ENCODE measurements at places on chromosomes 6 and 20.

DNA sequence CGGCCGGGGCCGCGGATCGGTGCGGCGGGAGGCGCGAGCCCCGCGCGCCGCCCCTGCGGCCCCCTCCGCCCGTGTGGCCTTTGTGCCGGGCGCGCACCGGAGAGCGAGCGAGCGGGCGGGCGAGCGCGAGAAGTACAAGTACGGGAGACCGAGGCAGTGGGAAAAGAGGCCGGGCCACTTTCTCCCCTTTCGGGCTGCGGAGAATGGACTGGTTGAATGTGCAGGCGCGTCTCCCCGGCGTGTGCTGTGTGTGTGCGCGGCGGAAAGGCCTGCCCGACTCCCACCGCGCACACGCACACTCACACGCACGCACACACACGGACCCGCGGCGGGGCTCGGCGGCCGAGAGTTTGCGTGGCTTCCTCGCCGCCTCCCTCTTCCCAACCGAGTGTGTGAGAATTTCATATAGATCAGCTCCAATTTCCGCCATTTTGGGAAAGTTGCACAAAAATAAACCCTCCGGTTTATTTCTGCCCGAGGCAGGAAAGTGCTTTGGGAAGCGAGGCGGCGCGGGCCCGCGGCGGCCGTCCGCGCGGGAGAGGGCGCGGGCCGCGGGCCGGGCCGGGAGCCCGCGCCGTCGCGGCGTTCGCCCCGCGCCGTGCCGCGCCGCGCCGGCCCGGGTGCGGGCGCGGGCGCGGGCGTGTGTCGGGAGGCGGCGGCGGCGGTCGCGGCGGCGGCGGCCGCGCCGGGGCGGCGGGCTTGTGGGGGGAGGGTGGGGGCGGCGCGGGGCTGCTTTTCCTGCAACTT, 1.1 kb downstream of the L3MBTL3 start:
- DNase-seq = peak; percentile 39

DNA sequence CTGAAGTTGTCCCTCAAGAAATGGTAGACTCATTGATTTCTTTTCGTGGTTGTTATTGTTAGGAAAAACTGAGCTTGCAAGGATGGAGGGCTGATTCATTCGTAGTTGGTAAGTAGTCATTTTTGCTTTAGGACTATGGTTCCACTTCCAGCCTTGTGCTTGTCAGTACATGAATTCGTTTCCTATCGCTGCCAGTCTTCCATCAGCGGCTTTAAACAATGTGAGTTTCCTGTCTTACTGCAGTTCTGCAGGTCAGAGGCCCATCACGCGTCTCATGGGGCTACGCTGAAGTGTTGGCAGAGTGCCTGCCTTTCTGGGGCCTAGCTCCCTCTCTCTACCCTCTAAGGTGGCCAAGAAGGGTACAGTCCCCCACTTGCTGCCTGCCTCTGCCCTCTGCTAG, 11.4 kb upstream of the MDFI start:
- DNase-seq = no peak

DNA sequence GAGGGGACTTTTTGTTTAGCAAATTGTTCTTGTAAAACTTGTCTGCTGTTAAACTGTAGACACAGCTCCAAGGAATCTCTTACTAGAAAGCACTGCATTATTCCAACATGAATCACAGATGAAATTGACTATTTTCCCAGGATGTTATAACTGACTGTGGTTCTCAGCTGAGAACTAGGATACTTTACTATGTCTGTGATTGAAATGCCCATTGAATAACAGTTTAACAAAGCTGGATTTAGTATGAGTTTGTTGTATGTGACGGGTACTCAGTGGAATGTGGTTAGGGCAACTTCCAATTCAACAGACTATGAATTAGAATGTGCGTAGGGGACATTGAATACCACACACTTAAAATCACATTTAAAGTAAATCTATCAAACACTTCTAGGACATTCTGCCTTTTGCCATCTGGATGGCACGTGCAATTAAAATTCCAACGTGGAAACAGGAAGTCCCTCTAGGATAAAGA, 193.4 kb upstream of the PREP start:
- DNase-seq = no peak

- no peak for DNase-seq
Observed at GRCh38 chr6:2376429-2377355, 131.3 kb upstream of the GMDS start.

DNA sequence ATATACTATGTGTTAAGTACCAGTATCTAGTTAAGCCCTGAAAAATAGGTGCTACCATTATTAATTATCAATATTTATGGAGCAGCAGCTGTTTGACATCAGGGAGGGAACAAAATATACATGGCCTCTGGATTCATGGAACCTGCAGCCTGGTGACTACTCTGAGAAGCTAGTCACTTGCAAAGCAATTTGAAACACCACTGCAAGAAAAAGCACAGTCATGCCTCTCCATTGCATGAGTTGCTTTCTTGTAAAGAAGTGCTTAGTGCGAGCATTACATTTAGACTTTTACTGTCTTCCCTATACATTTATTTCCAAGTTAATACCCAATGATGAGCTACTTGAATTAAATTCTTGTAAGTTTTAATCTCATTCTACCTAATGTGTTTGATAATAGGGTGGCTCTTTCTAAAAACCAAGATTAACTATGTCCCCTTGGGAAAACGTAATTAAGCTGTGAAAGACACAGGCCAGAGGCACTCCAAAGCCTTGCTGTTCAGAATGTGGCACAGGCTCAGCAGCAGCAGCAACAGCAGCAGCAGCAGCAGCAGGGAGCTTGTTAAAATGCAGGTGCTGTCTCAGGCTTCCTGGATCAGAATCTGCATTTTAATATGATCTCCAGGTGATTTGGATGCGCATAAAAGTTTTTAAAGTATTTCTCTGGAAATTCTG, 83.6 kb downstream of the PFDN4 start:
- DNase-seq = no peak

DNA sequence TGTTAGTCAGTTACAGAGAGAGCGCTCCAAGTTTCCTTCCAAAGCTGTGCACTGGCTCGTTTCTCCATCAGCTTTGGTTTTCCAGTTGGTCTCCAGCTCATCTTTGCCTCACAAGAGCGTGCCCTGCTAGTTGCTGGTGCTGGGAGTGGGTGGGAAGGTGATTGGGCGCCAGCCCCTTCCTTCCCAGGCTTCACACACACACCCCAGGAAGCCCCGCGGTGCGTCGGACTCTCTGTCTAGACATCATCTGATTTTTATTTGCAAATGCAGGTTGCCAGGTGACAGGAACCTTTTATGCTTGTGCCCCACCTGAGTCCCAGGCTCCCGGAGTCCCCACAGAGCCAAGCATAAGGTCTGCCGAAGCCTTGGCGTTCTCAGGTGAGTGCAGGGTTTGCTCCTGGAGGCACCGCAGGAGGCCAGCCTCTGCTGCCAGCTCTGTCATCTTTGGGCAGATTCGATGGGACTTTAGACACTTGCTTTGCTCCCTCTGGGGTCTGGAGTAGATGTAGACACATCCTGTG, 7.1 kb downstream of the IRF4 start:
- no peak for DNase-seq

DNA sequence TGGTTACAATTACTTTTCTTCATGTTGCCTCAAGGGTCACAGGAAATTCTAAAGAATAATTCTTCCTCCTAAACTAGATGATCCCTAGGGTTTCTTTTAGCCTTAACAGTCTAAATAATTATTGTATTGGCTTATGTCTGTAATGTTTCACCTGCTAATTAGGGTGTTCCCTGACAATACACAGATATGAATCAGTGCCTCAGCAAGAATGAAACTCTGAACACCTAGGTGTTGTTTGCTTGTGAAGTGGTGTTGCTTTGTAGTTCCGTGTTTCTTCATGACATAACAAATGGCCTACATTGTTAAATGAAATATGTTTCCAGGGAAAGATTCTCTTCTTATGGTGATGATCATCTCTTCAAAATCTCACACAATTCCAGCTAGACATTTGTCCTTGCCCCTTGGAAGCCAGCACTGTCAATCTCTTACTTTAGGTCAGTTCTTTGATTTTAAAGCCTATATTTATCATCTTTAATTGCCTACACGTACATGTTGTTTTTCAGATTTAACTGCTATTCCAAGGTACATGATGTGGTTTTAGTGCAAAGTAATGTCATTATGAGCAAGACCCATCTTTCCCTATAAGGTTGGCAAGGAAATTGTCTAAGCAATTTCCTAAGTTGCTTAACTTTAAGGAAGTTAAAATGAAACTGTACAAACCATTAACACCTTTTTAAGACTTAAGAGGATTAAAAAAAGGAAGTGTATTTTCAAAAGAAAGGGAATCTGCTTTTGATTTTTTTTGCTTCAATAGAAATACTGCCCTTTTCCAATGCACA, 111.9 kb downstream of the TBC1D7 start:
- no peak for DNase-seq

DNA sequence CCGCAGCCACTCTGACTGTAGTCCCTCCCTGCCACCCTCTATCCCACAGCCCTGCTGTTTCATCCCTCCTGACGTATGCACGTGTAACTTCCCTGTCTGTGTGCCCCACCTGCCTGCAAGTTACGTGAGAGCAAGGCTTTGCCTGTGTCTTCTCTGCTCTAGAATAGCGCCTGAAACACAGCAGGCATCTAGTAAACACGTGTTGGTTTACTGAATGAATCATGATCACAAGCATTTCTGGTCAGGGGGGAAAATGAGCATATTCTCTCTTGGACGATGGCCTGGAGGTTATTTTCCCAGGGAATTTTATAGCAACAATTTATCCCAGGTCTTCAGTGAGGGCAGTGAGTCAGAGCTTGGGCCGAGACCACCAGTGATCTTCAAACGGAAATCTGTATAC, 38.3 kb downstream of the PSMG4 start:
- DNase-seq = no peak

DNA sequence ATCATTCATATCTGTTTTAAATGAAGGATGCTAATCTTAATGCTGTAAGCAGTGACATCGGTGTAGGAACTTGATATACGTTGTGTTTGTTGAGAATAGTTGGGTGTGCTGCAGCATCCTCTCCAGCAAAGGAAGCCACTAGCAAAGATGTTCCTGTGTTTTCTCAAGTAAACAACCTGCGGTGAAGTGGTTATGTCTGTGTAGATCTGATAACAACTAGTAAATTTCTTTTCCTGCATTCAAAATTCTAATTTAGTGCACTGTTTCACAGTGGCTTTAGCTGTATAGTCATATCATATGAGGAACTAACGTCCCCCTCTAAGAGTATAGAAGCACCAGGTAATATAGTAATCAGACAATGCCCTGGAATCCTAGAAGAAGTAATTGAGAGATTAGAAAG, 38.7 kb downstream of the NCOA7 start:
- no peak for DNase-seq

GRCh38 chr6:358432-358831, 33.1 kb upstream of the IRF4 start:
- no peak for DNase-seq

DNA sequence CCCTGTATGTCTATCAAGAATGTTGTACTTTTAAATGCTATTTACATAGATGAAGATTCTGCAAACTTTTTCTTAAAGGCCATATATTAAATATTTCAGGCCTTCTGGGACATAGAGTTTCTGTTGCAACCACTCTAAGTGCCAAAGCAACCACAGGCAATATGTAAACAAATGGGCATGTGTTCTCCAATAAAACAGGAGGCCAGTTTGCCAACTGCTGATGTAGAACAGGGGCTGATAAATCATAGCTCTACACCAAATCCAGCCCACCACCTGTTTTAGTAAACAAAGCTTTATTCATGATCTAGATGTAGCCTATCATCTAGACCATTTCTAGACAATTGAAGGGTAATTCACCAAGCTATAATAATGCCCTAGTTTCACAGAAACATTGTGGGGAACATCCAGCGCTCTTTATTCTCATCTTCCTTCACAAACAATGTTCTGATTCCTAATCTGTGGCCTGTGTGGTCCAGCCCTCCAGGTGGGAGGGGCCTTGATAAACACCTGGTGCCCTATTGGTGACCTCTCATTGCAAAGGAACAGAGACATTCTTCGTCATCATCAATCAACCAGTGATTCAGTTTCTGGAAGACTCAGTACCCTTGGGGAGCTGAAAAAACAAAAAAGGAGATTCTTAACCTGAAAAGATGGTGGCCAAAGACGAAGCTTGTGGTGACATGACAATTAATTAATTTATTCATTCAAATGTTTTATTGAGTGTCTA, 80.2 kb downstream of the PREP start:
- no peak for DNase-seq

GRCh38 chr6:32244946-32245398, 21.1 kb upstream of the NOTCH4 start:
- peak; percentile 77 for DNase-seq

DNA sequence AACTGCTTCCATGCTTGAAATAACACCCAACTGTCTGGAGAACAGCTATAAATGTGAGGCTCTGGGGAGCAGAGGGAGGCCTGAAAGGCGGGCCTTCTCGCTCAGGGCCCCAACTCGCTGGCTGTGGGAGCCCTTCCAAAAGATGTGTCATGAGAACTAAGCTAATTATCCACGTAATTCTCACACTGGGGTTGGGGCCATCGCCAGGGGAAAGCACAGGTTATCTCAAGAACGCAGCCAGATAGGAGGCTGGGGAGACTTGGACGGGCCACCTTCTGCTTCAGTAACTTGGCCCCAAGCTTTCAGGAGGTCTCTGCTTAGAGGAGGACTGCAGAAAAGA, 1.6 kb downstream of the PXDC1 start:
- no peak for DNase-seq

- DNase-seq = no peak
Observed at GRCh38 chr6:136591617-136592016, 41.4 kb upstream of the MAP7 start.

DNA sequence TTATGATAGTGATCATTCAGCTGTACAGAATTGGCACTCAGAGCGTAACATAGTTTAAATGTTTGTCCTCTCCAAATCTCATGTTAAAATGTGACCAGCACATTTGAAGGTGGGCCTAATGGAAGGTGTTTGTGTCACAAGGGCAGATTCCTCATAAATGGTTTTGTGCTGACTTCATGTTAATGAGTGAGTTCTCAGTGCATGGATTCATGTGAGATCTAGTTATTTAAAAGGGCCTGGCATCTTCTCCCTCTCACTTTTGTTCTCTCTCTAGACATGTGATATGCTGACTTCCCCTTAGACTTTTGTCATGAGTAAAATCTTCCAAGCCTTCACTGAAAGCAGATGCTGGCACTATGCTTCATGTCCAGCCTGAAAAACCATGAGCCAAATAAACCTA, 452.4 kb upstream of the PTCHD4 start:
- no peak for DNase-seq

DNA sequence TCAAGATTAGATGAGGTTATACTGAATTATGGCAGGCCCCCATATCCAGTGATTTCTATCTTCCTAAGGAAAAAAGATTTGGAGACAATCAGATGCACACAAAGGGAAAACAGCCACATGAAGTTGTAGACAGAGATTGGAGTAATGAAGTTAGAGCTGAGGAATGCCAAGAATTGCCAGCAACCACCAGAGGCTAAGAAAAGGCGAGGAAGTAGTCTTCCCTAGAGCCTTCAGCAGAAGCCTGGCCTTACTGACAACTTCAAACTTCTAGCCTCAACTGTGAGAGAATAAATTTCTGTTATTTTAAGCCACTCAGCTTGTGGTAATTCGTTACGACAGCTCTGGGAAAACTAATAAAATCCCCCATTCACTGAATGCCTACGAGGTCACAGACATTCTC, 473.9 kb downstream of the COL12A1 start:
- no peak for DNase-seq

DNA sequence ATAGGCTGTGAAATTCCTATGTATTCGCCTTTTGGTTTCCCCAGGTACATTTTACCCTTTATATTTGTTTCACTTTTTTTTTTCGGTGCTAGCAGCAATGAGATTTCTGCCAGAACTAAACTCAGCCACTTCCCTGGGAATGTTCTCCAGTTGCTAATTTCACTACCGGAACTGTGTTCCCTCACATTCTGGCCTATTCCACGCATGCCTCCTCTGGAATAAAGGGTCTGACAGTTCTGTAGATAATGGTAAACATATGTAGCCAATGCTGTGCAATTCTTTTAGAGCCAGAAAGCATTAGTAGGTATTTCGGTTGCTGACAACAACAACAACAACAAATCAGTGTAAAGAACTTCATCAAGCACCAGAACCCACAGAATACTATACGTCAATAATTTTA, 96.1 kb upstream of the TBX18 start:
- DNase-seq = no peak
